ENCODE measurements at places on chromosomes 7 and 10.

- DNase-seq = no peak
Measured at GRCh38 chr10:116133634-116134033, 139.4 kb downstream of the GFRA1 start.

- no peak for DNase-seq
Measured at GRCh38 chr7:146864644-146865043, 748.0 kb downstream of the CNTNAP2 start.

- DNase-seq = no peak
Measured at GRCh38 chr7:130891254-130892094, 157.5 kb upstream of the KLF14 start.

DNA sequence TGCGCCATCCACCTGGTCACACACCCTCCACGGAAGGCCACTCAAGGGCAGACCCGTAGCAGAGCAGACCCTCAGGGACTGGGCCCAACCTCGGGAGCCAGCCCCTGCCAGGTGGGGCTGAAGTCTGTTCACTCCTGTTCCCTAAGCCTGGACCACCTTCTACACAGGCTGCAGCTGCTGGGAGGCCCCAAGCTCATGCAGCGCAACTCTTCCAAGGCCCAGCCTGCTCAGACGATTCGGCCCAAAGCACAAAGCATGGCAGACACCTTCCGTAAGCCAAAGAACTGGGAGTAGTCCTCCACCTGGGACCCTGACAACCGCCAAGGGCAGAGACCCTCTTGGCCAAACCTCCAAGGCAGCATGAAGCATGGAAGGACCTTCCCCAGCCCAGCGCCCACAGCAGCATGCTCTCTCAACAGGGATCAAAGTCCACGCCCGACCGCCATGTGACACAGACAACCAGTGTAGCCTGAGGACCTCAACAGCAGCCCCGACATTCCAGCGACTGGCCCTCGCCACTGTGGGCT lies 11.5 kb downstream of the SHH start:
- DNase-seq = no peak

GRCh38 chr7:101185258-101185839 lies 5.3 kb upstream of the NAT16 start:
- DNase-seq = no peak

- no peak for DNase-seq
Measured at GRCh38 chr10:63886281-63887022, 365.3 kb downstream of the REEP3 start.

DNA sequence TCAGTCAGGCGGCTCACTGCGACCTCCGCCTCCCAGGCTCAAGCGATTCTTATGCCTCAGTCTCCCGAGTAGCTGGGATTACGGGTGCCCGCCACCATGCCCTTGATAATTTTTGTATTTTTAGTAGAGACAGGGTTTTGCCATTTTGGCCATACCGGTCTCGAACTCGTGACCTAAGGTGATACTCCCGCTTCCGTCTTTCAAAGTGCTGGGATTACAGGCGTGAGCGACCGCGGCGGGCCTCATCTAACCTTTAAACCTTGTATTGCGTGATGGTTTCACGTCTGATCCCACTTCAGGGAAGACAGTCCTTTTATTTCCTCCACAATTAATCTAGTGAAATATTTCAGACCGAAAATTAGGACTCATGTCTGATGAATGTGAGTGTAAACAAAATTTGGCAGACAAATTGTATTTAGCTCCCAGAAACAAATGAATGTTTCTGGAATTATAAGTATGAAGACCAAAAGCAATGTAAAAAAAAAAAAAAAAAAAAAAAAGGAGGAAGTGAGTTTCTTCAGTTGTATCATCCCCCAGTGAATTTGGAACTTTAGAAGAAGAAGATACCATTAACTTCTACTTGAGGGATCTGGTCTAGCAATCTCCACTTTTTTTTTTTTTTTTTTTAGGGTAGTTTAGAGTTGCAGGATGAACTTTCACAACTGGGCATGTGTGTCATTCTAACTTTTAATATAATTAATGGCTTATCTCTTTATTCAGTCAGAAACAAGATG lies 1.6 kb downstream of the NUP42 start:
- DNase-seq = no peak

DNA sequence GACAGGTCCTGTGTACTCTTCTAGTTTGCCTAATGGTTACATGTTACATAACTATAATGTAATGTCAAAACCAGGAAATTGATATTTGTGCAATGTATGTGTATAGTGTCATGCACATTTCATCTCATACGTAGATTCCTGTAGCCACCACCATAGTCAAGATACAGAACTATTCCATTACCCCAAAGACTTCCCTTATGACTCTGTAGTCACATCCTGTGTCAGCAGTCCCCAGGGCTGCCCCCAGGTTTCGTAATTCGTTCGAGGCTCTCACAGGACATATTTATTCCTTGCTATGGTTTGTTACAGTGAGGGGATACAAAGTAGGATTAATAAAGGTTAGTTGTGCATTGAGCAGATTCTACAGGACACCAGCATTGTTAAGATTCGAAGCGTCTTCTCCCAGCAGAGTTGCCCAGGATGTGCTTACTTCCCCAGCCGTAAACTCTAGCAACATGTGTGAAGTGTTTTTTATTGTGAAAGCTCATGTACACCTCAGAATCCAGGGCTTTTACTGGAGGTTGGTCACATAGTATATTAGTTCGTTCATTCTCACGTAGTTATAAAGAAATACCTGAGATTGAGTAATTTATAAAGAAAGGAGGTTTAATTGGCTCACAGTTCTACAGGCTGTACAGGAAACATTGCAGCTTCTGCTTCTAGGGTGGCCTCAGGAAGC lies 18.6 kb downstream of the RABGEF1 start:
- DNase-seq = no peak

- DNase-seq = no peak
Measured at GRCh38 chr7:51278797-51279196, 37.8 kb downstream of the COBL start.

DNA sequence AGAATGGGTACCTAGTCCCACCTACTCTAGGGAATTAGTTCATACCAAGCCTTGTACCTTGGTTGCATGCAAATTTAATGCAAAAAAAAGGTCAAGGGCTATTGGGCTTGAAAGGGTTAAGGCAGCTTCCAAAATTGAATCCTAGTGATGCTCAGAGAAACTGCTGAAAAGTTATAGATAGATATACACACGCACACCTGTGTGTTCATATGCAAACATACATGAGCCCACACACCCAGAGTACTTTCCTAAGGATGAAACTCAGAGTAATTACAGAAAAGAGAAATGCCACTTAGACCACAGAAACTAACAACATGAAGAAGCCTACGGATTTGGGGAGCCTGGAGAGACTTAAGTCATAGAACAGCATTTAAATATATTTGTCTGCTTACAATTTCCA lies 1.5 kb downstream of the SLC25A13 start:
- DNase-seq = no peak

DNA sequence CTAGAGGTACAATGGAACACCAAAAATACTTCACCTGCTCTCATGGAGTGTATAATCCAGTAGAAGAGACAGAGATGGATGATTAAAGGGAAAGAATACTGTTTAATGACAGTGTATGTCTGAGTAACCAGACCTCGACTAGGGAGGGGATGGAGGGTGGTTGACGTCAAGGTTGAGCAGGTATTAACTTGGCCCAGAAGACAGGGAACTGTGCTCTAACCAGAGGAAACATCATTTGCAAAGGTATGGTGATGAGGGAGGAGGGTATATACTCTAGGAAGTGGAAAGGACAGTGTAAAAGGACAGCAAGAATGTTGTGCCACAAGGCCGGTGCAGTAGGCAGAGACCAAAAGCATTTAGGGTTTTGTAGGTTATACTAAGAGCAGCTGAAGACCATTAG lies 2.9 kb downstream of the MIOS start:
- no peak for DNase-seq

DNA sequence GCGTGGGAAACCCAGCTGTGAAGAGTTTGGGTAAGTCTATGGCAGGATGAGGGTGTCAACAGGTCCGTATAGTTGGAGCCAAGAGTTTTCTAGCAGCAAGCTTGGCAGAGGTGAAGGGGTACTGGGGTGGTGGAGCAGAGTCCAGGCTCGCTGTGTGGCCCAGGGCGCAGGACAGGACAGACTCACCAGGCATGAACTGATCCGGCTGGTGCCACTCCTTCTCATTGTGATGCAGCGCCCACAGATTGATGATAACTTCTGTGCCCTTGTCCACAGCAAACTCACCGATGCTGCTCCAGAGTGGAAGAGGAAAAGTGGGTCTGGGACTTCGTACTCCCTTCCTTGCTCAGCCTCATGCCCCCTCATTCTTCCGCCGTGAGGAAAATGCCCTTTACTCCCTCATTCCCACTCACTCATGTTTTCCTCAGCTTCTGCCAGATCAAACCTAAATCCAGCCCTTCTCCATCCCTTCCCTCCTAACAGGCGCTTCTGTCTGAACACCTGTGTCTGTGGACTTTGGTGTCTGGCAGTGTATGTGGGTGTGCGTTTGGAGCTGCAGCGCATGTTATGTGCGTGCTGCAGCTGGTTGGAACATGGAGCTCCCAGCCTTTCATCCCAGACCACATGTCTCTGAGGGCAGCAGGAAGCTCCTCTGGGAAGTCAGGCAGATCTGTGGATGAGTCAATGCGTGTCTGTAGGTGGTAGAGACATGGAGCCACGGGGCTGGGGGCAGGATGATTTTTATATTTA lies 5.7 kb downstream of the CYP17A1 start:
- DNase-seq = no peak

DNA sequence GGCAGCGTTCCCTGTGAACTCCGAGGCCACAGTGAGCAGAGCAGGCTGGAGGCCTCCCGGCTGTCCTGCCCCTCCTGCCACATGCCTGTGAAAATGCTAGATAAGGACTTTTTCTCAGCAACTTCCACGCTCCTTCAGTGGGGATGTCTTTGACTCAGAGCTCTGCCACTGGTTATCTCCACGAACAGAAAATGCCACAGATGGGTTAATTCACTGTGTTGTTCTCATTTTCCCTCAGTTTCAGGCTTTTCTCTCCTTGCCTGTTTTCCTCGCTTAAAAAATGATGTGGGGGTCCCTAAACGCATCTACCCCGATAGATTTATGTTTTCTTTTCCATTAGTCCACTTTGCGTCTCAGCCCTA lies 51.3 kb downstream of the IKZF1 start:
- no peak for DNase-seq

GRCh38 chr7:75758491-75758890 lies 13.5 kb downstream of the CCL26 start:
- DNase-seq = no peak

GRCh38 chr7:70463352-70463938 lies 668.5 kb upstream of the GALNT17 start:
- DNase-seq = no peak

DNA sequence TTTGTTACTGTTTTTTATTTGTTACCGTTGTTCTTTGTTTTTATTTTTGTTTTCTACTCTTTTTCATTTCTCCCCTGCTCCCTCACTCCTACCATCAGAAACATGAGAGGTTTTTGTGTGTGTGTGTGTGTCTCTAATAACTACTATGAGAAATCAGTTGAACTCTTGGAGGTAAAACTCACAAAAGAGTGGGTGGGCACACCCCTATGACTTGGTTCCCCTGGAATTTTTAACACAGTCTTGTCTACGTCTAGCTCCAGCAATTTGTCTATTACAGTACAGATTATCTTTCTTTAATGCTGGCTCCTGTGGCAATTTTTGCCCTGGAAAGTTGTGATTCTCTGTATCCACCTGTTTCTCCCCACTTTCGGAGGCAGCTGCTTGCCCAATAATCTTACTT lies 56.2 kb downstream of the AOAH start:
- DNase-seq = no peak

GRCh38 chr10:132275426-132276178 lies 32.1 kb downstream of the STK32C start:
- no peak for DNase-seq

All from stimulated activated CD8-positive, alpha-beta memory T cell treated with anti-CD3 and anti-CD28 coated beads, Interleukin-15, amount 100 ng/mL, for 1 hour (primary cell).